Mesenchymal stem cell (in vitro differentiated cells and primary cell): ENCODE measurements at places on chromosomes 1 and 21.
A peak's percentile ranks its signal among the peaks of the same experiment; 100 is the strongest.

- DNase-seq: no peak
Measured at GRCh38 chr1:175689396-175689795, 54.0 kb downstream of the TNR start.

- DNase-seq: peak; percentile 92
Measured at GRCh38 chr1:67850611-67851075, 17.4 kb upstream of the GNG12 start.

- DNase-seq: no peak
Measured at GRCh38 chr1:109059026-109059425, 16.8 kb downstream of the TAF13 start.

GRCh38 chr21:40732253-40733023, 114.5 kb downstream of the DSCAM start:
- no peak for DNase-seq
